ENCODE measurements at places on chromosomes 2 and 18.

- DNase-seq = no peak
Observed at GRCh38 chr18:78914249-78914935, 65.2 kb upstream of the SALL3 start.

DNA sequence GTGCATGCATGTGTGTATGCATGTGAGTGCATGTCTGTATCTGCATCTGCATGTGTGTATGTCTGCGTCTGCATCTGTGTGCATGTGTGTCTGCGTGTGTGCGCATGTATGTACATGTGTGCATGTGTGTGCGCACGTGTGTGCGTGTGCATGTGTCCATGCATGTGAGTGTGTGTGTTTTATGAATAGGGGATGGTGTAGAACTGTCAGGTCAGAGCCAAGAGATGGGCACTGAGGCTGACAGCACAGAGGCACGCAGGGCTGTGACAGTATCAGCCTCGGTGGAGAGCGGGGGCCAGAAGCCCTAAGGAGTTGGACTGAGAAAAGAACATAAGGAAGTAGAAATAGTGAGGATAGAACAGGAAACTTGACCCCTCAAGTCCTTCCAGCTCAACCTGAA lies 494.0 kb upstream of the MYT1L start:
- no peak for DNase-seq

- no peak for DNase-seq
Observed at GRCh38 chr2:239853121-239853520, 172.0 kb downstream of the NDUFA10 start.

DNA sequence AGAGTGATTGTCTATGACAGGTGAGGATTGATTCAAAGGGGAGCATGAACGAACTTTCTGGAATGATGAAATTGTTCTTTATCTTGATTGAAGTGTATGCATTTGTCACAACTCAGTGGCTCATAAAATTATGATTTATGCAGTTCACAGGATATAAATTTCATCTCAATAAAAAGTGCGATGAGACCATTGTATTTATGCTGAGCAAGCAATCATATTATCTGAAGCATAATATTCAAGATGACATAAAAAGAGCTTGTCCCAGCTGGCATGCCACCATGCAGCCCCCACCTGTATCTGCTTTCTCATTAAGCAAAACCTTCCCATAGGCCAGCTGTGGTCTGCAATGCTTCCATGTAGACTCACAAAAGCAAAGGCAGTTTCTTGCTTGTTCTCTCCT lies 49.6 kb upstream of the TEX51 start:
- DNase-seq = no peak

DNA sequence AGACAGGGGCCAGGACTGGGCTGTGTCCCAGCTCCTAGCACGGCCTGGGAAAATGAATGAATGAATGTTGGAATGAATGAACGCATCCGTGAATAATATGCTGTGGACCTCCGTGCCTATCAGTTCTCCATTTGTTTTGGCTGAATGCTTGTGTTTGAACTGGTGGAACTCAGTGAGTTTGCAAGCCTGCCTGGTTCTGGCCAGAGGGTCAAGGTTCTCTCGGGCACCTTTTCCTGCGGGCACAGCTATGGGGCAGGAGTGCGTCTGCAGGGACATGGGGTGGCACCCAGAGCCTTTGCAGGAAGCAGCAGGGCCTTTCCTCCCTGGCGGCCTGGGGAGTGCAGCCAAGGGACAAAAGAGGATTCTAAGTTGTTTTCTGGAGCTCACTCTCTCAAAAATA lies 17.6 kb upstream of the PDIA6 start:
- no peak for DNase-seq
